ENCODE measurements at places on chromosomes 4 and X. TPM values are rescaled to one million over a fixed set of nuclear protein-coding genes. Genes with fewer than 3 reads are reported as not detected.

DNA sequence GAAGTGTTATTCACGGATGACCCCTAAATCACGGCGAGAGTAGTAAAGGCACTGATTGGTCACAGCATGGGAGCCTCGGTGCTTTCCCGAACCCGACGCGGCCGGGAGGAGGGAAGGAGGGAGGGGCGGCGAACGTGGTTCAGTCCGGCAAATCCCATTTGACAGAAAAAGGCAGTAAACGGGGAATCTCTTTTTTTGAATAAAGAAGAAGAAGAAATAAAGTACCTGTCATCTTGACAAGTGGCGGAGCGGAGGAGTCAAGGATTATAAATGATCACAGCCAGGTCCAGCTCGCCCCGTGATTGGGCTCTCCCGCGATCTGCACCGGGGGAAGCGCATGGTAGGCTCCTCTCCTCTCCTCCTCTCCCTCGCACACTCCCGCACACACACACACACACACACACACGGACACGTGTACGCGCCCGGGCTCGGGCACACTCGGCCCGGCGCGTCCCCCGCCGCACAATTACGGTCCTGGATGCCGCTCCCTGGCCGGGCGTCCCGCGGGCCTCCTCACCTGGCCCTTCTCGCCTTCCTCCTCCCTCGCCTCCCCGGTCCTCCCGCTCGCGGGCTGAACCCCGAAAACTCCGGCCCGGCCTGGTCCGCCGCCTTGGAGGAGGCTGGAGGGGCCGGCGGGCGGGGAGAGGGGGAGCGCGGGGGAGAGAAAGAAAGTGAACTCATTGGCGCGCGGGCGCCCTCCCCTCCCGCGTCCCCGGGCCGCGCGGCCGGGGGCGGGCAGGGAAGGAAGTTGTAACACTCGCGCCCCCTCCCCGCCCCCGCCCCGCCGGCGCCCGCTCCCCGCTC is 99.2 kb upstream of the TENM3 start:
- DNase-seq = no peak

- no peak for DNase-seq
These were observed 2.1 kb upstream of the LAGE3 start for GRCh38 chrX:154481195-154481594.

GRCh38 chr4:143668930-143669552 is 31.4 kb downstream of the FREM3 start:
- DNase-seq = no peak

DNA sequence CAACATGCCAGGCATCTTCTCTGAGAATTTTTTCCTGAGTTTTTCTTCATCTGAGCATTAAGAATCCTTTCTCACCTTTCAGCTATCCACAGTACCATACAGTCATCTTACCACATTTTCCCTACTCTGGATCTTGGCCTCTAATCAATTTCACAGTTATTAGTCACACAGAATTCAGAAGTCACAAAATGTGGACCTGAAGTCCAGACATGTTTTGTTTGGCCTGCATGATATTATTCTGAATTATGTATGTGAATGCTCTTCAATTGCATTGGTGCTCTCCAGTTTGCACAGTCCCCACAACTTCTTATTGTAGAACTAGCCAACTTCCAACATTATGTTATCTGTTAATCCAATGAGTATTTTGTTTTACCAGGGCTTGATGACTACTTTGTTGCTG is 102.3 kb upstream of the GRIA3 start:
- DNase-seq = no peak

DNA sequence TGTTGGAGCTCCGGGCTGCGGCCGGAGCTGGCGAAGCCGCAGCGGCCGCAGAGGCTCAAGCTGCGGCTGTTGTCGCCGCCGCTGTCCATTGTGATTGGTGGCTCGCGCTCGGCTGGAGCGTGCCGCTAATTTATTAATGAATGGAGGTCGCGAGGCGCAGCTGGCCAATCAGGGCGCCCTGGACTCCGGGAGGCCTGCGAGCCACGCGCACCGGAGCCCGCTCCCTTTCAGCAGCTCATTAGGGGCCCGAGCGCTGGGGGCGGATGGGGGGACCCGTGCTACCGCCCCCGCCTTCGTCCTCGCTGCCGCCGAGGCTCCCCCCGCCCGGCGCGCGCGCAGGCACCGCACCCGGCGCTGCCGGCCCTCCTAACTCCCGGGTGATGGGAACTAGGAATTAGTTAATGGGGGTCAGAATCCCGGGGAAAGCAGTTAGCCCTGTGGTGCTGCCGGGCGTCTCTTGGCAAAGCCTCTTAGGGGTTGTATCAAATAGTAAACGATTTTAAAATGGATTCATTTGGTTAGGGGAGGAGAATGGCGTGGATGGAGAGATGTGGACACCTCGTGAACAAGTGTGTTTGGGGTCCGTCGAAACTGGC is 589 bp upstream of the NEUROG2 start:
- no peak for DNase-seq

GRCh38 chr4:57158221-57158620 is 48.0 kb upstream of the IGFBP7 start:
- no peak for DNase-seq

DNA sequence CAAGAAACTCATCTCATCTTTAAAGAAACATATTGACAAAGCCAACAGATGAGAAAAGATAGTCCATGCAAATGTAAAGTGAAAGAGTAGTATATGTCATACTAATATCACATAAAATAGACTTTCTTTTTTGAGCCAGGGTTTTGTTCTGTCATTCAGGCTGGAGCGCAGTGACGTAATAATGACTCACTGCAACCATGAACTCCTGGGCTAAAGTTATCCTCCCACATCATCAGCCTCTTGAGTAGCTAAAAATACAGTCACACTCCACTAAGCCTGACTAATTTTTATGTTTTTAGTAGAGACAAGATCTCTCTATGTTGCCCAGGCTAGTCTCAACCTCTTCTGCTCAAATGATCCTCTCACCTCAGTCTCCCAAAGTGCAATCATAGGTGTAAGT is 51.8 kb upstream of the TRAM1L1 start:
- DNase-seq = no peak

- peak; percentile 62 for DNase-seq
These were observed 27.3 kb upstream of the CHRNA9 start for GRCh38 chr4:40307627-40308497.

- DNase-seq = peak; percentile 66
These were observed 552 bp downstream of the NKRF start for GRCh38 chrX:119605464-119606279.

GRCh38 chr4:120053911-120054310 is 12.7 kb downstream of the MAD2L1 start:
- DNase-seq = no peak

DNA sequence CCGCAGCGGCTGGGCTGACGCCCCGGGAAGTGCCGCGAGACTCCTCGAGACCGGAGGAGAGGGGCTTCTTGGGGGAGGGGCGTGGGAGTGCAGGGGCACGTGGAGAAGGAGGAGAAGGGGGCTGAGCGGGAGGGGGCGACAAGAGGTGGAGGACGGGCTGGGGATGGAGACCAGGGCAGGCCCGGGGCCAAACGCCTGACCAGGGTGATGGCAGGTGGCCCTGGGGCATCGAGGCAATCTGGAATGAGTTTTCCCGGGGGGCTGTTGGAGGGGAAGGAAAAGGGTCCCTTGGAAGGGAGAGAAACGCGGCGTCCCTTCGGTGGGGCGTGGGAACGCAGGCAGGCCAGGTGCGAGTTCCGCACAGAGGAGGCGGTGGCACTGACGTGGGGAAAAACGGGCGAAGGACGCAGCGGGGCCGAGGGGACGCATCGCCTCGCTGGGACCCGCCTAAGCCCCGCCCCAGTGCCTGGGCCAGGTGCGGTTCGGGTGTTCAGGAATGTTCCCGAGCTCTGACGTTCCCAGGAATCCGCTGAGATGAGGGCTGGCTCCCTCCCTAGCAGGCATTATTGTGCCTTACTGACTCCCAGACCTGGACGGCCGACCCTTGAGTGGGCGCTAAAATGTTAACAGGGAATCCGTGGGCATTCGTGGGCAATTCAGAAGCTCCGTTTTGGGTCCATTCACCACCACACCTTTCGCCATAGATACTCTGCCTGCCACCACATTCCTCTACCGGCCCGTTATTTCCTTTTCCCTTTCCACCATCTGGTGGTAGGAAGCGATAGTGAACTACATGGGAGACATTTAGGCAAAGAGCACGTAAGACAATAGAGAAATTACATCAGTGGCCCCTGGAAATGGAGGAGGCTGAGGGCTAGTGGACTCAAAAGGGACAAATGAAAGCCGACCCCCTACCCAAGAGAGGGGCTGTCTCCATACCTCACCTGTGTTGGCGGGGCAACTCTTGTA is 795 bp upstream of the SH3KBP1 start:
- DNase-seq = peak; percentile 30

DNA sequence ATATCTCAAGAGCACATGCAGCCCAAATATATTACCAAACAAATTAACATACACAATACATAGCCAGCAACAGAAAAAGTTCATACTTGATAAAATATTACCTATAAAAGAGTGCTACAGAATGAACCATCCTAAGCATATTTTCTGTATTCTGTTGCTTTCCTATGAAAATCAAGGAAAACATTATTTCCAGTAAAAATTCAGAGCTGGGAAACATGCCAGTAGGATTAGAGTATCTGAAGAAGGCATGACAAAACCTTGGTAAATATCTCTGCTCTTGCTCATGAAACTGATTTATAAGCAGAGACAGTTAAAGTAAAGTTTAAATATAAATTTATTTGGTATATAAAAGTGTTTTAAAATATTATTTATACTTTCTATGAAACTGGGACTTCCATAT is 599.7 kb downstream of the ARAP2 start:
- no peak for DNase-seq

DNA sequence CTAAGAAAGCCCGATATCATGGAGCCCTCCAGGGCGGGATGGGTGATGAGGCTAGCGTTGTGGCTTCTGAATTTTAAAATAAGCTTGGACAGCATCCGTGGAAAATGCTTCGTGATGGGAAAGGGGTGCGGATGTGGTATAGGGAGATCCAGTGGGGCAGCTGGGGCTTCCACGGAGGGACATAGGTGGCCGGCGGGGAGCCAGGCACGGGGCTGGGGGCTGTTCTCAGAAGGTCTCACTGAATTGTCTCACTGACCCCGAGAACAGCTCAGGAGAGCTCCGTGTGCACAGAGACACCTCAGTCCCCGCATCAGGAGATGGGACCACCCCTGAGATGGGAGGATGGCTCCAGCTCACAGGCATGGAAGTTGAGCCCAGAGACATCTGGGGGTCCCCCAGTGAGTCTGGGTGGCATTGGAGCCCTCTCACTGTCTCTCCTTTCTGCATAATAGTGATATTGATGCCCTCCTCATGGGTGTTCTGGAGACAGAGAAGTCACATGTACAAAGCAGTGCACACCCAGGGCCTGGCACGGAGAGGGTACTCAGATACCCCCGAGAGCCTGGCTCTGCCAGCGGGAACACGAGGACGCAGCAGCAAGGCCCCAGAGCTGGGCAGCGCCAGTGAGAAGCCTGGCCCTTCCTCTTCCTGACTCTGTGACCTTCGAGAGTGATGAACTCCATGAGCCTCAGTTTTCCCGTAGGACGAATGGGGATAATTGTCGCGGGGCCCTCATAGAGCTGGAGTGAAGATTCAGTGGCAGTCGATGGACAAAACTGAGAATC is 70.6 kb upstream of the PSAPL1 start:
- no peak for DNase-seq

DNA sequence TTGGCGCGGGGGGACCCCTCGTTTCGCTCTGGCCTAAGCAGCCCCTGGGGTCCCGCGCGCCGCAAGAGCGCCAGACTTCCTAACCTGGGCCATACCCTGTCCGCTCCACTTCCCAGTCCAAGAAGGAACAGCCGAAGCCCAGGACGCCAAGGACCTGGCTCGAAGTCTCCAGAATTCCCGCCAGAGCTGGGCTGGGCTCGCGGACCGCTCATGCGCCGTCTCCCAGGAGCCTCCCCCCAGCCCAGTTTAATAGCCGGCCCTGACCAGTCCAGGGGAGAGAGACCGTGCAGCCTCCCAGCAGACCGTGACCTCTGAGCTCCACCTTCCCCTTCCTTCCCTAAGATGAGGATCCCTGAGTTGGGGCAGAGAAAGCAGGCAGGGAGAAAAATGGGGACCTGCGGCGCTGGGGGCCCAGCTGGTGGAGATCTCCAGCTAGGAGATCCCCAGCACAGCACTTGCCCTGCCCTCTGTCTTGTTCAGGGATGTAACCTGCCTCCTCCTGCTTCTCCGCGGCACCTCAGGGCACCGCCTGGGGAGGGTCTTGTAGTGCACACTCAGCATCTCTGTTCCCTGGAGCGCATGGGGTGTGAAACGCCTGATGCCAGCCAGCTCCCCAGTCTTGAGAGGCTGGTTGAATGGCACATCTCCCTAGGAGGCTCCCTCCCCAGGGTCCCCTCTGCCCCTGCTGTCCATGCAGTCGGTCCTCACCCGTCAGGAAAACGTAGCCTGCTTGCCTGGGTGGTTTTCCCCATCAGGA is 1.2 kb upstream of the LETM1 start:
- DNase-seq = no peak

DNA sequence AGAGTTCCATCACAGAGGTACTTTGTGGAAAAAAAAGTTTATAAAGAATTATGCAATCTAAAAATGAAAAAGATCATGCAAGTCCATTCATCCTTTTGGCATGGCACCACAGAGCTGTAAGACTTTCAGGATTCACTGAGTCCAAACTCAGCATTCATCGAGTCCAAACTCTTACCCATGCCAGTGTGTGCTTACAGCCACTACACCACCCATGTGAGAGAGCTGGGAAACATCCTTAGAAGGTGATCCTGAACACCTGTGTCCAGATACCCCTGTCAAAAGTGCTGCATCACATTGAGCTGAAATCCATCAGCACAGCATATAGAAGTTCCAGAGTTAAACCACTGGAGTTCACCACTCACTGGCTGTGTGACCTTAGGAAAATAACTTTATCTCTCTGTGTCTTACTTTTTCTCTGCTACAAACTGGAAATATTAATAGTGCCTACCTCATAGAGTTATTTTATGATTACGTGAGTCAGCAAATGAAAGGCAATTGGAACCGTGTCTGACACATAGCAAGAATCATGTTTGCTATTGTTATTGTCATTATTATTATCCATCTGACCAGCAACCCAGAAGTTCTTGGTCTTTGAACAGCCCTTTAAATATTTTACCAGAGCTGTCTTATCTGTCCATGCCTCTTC is 115.0 kb upstream of the FTHL17 start:
- DNase-seq = no peak

GRCh38 chr4:4344915-4345527 is 41.9 kb upstream of the NSG1 start:
- no peak for DNase-seq

- no peak for DNase-seq
These were observed 120.7 kb upstream of the TSPAN5 start for GRCh38 chr4:98779088-98779487.

GRCh38 chr4:150089732-150090131 is 11.5 kb downstream of the DCLK2 start:
- no peak for DNase-seq

GRCh38 chr4:7815562-7815961 is 124.1 kb downstream of the AFAP1 start:
- DNase-seq = no peak

DCLK2 gene
- 0.20 TPM for polyA plus RNA-seq

ARHGAP6 gene
- polyA plus RNA-seq = not detected

GPR50 gene
- polyA plus RNA-seq = not detected

DGAT2L6 gene
- polyA plus RNA-seq = not detected

NUP54 gene
- polyA plus RNA-seq = 40.0 TPM

P2RY4 gene
- polyA plus RNA-seq = not detected

EGF gene
- polyA plus RNA-seq = not detected

MTNR1A gene
- polyA plus RNA-seq = not detected

HSFX1 gene
- 0.26 TPM for polyA plus RNA-seq

FMR1NB gene
- not detected for polyA plus RNA-seq

HELT gene
- polyA plus RNA-seq = not detected

GAGE12F gene
- polyA plus RNA-seq = not detected

TNIP3 gene
- 0.88 TPM for polyA plus RNA-seq

USP51 gene
- 0.60 TPM for polyA plus RNA-seq

Data from naive thymus-derived CD8-positive, alpha-beta T cell (primary cell).